Activated CD4-positive, alpha-beta memory T cell treated with anti-CD3 and anti-CD28 coated beads for 36 hours (primary cell): ENCODE measurements at places on chromosomes 4 and X. TPM values are rescaled to one million over a fixed set of nuclear protein-coding genes. Genes with fewer than 3 reads are reported as not detected.

Gene RGN
- total RNA-seq, result not detected

Gene USP51
- total RNA-seq, result 1.6 TPM

Gene OR13H1
- not detected for total RNA-seq

Gene HPGDS
- not detected for total RNA-seq

GRCh38 chr4:138892483-138893407 is 122.8 kb upstream of the NOCT start:
- peaks cover 14% of the 10 kb centered on the region for H3K4me1 ChIP-seq
- no peaks in the 10 kb centered on the region for H3K36me3 ChIP-seq
- peaks cover 24% of the 10 kb centered on the region for H3K27me3 ChIP-seq

GRCh38 chr4:20017070-20017776 is 234.5 kb upstream of the SLIT2 start:
- H3K36me3 ChIP-seq, result no peaks in the 10 kb centered on the region
- no peaks in the 10 kb centered on the region for H3K4me1 ChIP-seq
- no peak overlapping the region for H3K27ac ChIP-seq
- DNase-seq, result no peak
- H3K4me3 ChIP-seq, result no peak overlapping the region
- H3K27me3 ChIP-seq, result no peaks in the 10 kb centered on the region

DNA sequence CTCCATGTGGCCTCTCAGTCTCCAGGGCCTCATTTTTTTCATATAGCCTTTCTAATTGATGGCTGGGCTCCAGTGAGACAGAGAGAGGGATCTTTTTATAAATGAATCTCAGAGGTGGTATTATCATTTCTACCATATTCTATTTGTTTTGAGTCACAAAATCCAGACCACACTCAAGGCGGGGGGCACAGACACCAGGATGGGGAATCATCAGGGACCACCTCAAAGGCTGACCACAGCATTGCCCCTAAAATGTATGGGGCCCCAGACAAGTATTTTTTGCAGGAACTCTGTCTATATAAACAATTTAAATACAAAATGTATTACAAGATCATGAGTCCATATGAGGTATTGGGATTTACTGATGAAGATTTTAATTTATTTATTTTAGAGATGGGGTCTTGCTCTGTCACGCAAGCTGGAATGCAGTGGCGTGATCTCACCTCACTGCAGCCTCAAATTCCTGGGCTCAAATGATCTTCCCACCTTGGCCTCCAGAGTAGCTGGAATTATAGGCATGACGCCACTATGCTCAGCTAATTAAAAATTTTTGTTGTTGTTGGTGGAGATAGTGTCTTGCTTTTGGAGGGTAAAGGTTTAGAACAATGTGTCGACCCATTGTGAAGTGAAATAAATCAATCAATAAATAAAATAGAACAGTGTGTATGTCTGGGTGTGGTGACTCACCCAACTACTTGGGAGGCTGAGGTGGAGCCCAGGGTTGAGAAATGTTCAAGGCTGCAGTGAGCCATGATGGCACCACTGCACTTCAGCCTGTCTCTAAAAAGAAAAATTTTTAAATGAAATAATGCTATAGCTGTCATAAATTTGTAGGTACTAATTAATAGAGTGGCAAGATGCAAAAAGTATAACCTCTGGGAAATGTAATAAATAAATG is 29.4 kb downstream of the WDR13 start:
- H3K27ac ChIP-seq, result no peak overlapping the region
- peaks cover 6% of the 10 kb centered on the region for H3K4me1 ChIP-seq
- H3K36me3 ChIP-seq, result no peaks in the 10 kb centered on the region
- no peak for DNase-seq

GRCh38 chr4:86441175-86441936 is 81.5 kb upstream of the MAPK10 start:
- H3K27ac ChIP-seq, result no peak overlapping the region
- H3K4me1 ChIP-seq, result no peaks in the 10 kb centered on the region
- DNase-seq, result no peak
- H3K36me3 ChIP-seq, result no peaks in the 10 kb centered on the region
- H3K27me3 ChIP-seq, result peaks cover 5% of the 10 kb centered on the region
- no peak overlapping the region for H3K4me3 ChIP-seq

DNA sequence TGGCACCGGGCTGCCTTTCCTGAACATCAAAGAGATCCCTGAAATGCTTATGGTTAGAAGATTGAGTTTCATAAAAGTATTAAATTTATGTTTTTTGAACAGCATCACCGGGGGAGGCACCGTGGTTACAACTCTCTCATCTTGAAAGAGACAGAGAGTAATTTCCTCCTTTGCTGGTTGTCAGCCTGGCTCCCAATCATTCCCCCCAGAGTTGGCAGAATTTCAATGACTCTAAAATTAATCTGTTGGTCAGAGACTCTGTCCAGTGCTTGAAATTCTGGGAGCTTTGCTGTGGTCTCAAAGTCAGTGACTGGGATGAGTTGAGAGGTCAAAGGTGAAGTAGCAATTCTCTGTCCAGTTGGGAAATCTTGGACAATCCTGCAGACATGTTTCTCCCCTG is 135.9 kb downstream of the RAB28 start:
- no peak for DNase-seq
- H3K27me3 ChIP-seq, result no peaks in the 10 kb centered on the region
- H3K36me3 ChIP-seq, result peaks cover 12% of the 10 kb centered on the region
- no peak overlapping the region for H3K4me3 ChIP-seq
- no peak overlapping the region for H3K27ac ChIP-seq
- H3K4me1 ChIP-seq, result no peaks in the 10 kb centered on the region

DNA sequence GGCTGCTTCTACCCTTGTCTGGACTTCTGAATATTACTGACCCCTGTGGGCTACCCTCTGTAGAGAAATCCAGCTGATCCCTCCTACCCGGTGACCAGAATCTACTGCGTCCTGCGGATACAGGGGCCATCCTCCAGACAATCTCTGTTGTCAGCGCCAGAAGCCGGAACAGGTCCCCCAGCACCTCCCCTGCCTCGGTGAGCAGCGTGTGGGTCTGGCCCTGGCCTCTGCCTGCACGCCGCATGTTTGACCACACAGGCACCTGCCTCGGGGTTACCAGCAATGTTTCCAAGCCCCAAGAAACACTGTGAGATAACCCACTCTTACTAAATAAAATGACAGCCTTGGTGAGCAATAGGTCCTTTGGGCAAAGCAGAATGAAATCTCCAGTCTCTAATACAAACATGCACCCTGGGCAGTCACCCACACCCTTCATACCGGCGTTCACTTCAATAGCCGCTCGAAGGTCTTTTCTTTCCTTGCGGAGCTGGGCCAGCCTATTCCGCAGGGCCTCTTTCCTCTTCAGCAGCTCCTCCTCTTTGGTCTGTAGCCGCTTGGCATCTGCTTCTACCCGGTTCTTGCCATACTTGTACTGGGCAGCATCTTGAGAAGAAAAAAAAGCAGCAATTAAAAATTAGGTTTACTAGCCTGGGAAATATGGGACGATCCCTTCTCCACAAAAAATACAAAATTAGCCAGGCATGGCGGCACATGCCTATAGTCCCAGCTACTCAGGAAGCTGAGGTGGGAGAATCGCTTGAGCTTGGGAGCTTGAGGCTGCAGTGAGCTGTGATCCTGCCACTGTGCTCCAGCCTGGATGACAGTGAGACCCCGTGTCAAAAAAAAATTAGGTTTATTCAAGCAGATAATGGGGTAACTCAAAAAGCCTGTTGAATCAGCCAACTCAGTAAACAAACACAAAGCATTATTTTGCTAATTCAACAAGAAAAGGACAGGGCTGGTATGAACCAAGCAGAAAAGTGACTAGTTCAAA is 165.1 kb downstream of the AFAP1 start:
- H3K4me3 ChIP-seq, result no peak overlapping the region
- no peak overlapping the region for H3K27ac ChIP-seq
- H3K4me1 ChIP-seq, result peaks cover 50% of the 10 kb centered on the region
- no peak for DNase-seq
- H3K36me3 ChIP-seq, result peaks cover 56% of the 10 kb centered on the region
- H3K27me3 ChIP-seq, result no peaks in the 10 kb centered on the region

DNA sequence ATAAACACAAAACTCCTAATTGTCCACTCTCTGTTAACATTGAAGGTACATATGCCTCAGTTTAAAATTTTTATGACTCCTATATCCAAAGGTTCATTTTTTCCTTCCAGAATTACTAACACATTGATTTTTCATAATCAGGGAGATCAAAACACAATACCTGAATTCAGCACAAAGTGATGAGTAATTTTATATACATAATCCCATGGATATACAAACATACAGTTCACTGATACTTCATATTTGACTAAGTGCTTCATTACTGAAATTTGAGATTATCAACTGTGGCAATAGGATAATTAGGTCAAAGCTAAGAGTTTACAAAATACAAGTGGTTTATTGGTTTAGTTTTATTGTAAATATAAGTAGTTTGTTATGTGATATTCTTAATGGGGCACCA is 176.2 kb upstream of the PRPS2 start:
- H3K27ac ChIP-seq, result no peak overlapping the region
- no peaks in the 10 kb centered on the region for H3K36me3 ChIP-seq
- no peaks in the 10 kb centered on the region for H3K4me1 ChIP-seq
- no peaks in the 10 kb centered on the region for H3K27me3 ChIP-seq
- no peak overlapping the region for H3K4me3 ChIP-seq
- no peak for DNase-seq

DNA sequence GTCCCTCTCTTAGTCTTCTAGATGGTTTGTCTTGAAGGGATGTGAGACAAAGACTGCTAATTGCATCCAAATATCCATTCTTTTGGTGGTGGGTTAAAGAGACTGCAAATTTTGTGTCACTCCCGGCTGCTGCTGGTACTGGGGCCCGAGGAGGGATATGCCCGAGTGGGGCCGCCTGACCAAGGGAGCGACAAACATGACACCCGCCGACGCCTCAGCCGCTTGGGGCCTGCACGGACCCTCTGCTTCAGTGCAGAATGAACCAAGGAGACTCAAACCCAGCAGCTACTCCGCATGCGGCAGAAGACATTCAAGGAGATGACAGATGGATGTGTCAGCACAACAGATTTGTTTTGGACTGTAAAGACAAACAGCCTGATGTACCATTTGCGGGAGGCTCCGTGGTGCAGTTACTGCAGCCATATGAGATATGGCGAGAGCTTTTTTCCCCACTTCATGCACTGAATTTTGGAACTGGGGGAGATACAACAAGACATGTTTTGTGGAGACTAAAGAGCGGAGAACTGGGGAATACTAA is 13.6 kb upstream of the ARX start:
- H3K36me3 ChIP-seq, result no peaks in the 10 kb centered on the region
- H3K27ac ChIP-seq, result no peak overlapping the region
- H3K27me3 ChIP-seq, result peaks cover 9% of the 10 kb centered on the region
- no peak for DNase-seq
- H3K4me1 ChIP-seq, result no peaks in the 10 kb centered on the region

- DNase-seq, result no peak
- no peak overlapping the region for H3K27ac ChIP-seq
- H3K4me3 ChIP-seq, result no peak overlapping the region
- H3K27me3 ChIP-seq, result no peaks in the 10 kb centered on the region
Measured at GRCh38 chr4:23770011-23770410, 119.8 kb downstream of the PPARGC1A start.

GRCh38 chr4:47996021-47996420 is 20.5 kb downstream of the CNGA1 start:
- H3K4me3 ChIP-seq, result no peak overlapping the region
- DNase-seq, result no peak
- peaks cover 4% of the 10 kb centered on the region for H3K36me3 ChIP-seq
- H3K27me3 ChIP-seq, result peaks cover 6% of the 10 kb centered on the region
- H3K27ac ChIP-seq, result no peak overlapping the region

DNA sequence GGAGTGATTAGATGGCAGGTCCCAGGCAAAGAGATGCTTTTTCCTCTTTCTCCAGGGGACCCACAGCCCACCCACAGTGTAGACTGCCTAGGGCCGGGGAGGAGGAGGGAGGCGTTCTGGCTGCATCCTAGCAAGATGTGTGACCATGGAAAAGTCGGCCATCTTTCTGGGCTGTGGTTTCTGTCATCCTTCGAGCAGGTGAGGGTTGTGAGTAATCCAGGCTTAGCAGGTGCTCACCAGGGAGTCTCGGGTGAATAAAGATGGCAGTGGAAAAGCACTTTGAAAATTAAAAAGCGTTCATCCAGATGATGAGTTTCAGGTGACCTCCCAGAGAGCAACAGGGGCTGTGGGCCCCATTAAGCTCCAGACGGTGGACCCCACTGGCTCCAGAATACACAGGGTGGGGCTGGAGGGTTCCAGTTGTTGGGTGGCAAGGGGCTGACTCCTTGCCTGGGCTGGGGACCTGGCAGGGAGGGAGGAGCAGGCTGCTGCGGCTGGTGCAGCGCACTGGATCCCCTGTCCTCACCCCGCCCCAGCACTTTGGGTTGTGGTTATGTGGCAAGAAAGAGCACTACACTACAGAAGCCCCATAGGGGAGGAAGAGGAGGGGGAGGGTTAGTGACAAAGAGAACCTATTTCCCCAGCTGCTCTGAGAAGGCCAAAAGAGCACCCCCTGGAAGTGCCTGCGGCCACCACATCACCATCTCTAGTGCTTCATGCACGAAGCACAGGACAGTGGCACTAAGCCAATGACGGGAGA is 23.7 kb downstream of the ELF4 start:
- H3K36me3 ChIP-seq, result peaks cover 4% of the 10 kb centered on the region
- DNase-seq, result peak; percentile 82
- peaks cover 69% of the 10 kb centered on the region for H3K4me1 ChIP-seq
- H3K27me3 ChIP-seq, result no peaks in the 10 kb centered on the region

DNA sequence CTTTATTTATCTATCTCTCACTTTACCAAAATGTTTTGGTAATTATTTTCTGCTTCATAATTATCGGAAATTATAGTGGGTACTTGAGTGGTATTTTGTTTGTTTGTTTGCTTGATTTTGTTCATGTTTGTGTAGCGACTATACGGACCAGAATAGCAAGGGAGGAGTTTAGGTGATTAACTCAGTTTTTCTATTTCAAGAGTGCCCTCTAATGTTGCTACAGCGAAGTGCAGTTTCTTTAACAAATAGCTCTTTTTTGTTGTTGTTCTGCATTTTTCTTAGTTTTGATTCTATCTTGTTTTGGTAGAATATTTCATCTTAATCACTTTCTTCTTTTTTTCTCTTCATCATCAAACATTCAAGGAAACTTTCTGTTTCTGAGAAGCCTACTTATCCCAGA is 40.8 kb upstream of the QRFPR start:
- H3K4me1 ChIP-seq, result no peaks in the 10 kb centered on the region
- no peaks in the 10 kb centered on the region for H3K36me3 ChIP-seq
- DNase-seq, result no peak
- no peak overlapping the region for H3K27ac ChIP-seq
- no peak overlapping the region for H3K4me3 ChIP-seq
- H3K27me3 ChIP-seq, result peaks cover 8% of the 10 kb centered on the region

GRCh38 chrX:43899878-43900815 is 17.9 kb upstream of the MAOB start:
- no peaks in the 10 kb centered on the region for H3K36me3 ChIP-seq
- no peaks in the 10 kb centered on the region for H3K27me3 ChIP-seq
- H3K4me3 ChIP-seq, result no peak overlapping the region
- H3K4me1 ChIP-seq, result no peaks in the 10 kb centered on the region
- H3K27ac ChIP-seq, result no peak overlapping the region

GRCh38 chr4:100063355-100063754 is 113.3 kb upstream of the H2AZ1 start:
- no peaks in the 10 kb centered on the region for H3K36me3 ChIP-seq
- peaks cover 13% of the 10 kb centered on the region for H3K27me3 ChIP-seq
- H3K27ac ChIP-seq, result no peak overlapping the region
- DNase-seq, result no peak
- no peaks in the 10 kb centered on the region for H3K4me1 ChIP-seq
